D721Med (cell line): ENCODE measurements at places on chromosomes 1 and 21.

DNA sequence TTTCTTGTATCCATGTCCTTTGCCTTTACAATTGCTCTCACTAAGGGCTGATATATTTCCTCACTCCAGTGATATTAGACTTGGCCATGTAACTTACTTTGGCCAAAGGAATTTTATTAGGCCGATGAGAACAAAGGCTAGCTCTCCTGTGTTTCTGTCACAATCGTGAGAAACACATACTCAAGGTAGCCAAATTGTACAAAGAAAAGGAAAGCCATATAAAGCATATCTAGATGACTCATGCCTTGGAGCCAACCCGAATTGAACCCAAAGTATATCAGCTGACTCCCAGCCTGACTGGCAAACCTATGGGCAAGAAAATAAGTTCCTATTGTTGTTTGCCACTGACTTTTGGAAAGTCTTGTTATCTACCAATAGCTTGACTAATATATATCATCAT lies 371.7 kb upstream of the LRRC7 start:
- DNase-seq: no peak

DNA sequence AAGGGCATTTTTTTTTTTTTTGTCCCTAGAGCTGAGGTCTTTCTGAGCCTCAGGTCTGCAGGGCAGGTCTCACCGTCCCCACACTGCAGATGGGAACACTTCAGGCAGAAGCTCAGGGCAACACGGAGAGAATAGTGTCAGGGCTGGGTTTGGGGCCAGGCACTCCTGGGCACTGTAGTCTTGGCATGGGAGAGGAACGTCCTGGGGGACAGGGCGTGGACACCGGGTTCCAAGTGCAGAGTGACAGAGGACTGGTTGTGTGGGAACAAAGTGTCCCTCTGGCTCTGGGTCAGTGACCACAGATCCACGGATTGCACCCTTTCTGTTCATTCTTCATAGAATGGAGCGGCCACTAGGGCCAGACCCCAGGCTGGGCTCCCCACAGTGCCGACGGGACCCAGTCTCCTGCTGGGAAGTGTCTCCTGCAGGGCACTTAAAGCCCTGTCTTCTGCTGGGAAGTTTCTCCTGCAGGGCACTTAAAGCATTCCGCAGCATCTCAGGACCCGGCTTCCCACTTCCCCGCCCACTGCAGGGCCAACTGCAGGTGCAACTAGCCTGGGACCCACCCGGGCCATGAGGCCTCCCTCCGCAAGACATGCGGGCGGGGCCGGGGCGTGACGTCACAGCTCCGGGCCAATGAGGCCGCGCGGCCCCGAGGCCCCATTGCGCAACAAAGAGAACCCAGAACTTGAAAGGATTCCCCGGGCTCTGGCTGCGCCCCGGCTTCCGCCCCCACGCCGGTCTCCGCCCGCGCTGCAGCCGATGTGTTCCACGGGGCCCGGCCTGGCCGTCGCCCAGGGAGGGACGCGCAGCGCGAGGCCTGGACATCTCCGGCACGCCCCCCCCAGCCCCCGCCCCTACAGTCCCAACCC lies 1.2 kb downstream of the GPR153 start:
- DNase-seq: no peak

GRCh38 chr1:112514901-112515300 lies 6.1 kb downstream of the WNT2B start:
- no peak for DNase-seq

GRCh38 chr1:212070720-212071302 lies 35.3 kb downstream of the DTL start:
- DNase-seq: peak; percentile 22

DNA sequence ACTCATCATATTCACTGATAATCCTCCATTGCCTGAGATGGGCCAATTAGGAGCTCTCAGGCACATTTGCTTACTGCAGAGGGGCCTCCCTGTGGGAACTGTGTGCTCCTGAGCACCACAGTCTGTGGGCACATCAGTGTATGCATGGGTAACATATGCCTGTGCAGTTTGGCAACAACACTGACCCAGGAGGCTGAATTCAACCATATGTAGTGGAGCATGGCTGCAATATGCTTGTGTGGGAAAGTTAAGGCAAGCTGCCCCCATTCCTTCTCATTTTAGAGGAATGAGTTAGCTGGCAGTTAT lies 11.8 kb upstream of the FMOD start:
- no peak for DNase-seq

DNA sequence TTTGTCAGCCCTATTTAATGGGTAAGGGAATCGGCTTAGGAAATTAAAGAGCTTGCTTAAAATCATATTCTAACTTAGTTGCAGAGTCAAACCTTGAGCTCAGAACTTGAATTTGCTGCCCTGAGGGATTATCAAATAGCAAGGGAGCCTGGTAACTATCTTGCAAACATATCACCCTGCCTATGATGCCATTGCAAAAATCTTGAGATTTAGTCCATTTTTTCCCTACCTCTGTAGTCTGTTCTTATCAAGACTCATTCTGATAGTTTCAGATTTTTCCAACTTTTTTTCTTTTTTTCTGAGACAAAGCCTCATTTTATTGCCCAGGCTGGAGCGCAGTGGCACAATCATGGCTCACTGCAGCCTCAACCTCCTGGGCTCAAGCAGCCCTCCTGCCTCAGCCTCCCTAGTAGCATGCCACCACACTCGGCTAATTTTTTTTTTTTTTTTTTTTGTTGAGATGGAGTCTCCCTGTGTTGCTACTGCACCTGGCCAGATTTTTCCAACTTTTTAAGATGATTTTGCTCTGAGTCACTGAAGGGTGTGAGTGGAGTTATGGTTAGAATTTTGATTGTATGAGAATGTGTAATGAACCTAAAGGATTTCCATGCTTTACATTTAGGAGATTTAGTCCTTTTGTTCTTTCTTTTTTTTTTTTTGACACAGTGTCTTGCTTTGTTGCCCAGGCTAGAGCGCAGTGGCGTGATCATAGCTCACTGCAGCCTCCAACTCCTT lies 12.2 kb downstream of the SARS1 start:
- DNase-seq: no peak

- DNase-seq: peak; percentile 46
These were observed 430 bp upstream of the ACBD3 start for GRCh38 chr1:226187019-226187322.

DNA sequence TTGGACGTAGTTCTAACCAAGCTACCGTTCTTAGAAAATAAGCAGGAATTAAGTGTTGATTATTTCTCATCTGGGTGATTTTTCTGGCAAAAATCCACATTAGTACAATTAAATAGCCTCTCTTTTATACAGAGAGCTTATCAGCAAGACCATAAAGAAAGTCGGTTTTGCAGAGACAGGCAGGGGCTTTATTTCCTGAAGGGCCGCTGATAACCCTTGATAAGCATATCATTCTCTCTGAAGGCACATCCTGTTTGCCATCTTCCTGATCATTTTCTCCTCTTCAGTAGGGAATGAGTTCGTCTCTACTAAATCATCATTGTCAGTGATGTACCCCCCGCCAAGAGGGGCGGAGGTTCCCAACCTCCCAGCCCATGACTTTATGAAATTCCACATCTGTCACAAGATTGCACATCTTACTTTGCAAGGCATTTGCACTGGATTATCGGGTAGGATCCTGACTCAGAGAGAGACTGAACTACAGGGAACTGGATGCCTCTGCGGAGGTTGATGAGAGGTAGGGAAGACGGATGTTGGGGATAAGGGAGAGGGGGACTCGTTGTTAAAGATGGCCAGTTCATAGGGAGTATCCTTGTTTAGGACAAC lies 115.7 kb downstream of the KCNJ6 start:
- DNase-seq: no peak

- no peak for DNase-seq
These were observed 35.7 kb upstream of the ZZZ3 start for GRCh38 chr1:77718181-77718580.

DNA sequence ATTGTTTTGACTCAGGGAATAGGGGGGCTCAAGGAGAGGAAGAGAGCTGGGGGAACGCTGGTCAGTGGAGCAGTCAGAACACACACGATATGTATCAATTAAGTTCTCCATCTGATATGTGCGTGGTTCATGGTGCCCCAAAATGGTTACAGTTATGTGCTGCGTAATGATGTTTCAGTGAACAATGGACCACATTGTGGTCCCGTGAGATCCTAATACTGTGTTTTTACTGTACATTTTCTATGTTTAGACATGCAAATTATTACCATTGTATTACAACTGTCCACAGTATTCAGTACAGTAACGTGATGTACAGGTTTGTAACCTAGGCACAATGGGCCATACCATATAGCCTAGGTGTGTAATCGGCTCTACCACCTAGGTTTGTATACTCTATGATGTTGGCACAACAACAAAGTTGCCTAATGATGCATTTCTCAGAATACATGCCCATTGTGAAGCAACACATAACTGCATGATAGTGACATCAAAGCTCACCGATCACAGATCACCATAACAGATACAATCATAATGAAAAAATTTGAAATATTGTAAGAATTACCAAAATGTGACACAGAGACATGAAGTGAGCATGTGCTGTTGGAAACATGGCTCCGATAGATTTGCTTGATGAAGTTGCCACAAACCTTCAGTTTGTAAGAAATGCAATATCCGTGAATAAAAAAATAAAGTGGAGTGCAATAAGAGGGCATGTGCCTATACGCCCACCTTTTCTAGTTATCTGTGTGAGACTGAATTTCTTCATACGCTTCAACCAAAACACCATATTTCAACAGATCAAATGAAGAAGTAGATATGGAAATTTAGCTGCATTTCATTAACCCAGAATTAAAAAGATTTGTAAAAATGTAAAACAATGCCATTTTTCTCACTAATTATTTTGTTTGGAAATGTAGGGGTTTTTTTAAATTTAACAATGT lies 14.8 kb upstream of the TMEM54 start:
- DNase-seq: no peak

GRCh38 chr1:90325168-90325567 lies 330.3 kb downstream of the ZNF326 start:
- no peak for DNase-seq

- no peak for DNase-seq
These were observed 7.9 kb downstream of the TINAGL1 start for GRCh38 chr1:31583995-31584868.

DNA sequence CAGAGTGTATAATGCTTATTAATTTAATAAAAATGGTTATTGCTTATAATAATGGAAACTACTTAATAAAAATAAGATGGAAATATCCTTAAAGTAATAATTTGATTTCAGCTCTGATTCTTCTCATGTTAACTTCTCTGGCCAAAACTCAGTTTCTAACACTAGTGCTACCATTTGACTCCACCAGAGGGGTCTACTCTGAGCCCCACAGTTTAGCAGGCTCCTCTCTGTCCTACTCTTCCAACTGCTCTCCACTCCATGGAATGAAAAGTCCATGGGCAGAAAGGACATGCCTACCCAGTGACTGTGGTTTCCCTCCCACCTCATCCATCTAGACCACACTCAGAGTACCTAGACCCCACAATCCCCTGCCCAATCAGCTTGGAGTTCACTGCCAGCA lies 489.1 kb upstream of the CAMK1G start:
- no peak for DNase-seq

DNA sequence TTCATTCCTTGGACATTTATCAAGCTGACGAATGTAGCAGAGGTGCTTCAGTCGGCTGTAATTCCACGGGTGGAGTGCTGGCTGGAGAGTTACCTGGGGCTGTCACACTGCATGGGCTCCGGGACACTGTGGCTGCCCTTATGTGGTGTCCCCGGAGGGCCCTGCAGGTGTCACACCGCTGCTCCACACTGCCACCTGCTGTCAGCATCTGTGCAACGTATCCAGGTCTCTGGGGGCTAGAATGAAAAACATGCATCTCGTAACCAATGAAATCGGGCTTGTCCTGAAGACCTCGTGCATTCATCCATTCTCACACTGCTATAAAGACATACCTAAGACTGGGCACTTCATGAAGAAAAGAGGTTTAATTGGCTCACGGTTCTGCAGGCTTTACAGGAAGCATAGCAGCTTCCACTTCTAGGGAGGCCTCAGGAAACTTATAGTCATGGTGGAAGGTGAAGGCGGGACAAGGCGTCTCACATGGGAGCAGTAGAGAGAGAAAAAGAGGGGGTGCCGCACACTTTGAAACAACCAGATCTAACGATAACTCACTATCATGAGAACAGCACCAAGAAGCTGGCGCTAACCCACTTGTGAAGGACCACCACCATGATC lies 46.7 kb upstream of the PCBP3 start:
- peak; percentile 84 for DNase-seq

DNA sequence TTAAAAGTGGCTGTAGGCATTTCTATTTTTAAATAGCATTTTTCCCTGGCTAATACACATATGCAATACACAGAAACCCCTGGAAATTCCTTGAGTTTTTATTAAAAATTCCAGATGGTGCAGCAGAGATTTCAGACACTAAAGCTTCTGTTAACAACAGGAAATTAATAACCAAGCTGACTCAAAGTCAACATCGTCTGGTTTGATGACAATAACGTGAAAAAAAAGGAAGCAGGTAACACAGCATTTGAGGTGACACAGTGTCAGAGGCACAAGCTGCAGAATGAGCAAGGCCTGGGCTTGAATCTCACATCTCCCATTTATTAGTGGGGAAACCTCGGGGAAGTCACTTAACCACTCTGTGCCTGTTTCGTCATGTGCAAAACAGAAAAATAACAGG lies 64.6 kb upstream of the GJB5 start:
- no peak for DNase-seq

DNA sequence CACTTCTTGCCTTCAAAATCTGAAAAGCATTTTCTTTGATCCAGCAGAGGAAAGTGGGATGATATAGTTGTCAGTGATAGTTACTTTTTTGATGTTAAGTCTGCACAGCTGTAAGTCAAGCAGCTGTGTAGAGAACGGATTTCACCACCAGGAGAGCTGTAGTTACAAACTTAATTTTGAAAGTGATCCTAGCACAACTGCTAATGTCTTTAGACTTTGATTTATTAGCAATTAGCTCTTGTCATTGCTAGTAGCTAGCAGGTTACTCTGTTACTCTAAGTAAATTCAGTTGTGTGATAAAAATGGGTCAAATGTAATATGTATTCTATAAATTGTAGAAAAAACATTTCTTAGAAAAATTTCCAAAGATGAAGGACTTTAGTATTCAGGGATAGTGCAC lies 46.0 kb downstream of the ALG6 start:
- DNase-seq: no peak

GRCh38 chr1:165468253-165468652 lies 23.3 kb upstream of the RXRG start:
- no peak for DNase-seq

- no peak for DNase-seq
These were observed 79.0 kb upstream of the SYT6 start for GRCh38 chr1:114232691-114233090.

DNA sequence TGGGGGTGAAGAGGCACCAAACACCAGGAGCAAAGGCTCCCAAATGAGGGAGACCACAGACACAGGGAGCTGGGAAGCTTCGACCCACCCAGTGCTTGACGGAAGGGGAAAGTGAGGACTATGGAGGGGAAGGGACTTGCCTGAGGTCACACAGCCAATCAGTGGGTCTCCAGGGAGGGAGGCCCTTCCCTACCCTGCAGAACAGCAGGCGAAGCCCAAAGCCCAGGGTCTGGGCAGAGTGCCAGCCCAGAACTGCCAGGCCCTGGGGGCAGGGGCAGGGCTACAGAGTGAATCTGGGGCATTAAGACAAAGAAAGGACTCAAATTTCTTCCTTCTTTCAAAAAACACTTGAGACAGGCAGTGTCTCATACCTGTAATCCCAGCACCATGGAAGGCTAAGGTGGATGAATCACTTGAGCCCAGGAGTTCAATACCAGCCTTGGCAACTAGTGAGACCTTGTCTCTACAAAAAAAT lies 45.5 kb upstream of the ECE1 start:
- no peak for DNase-seq

- no peak for DNase-seq
These were observed 3.6 kb downstream of the IER5 start for GRCh38 chr1:181092056-181092455.

- DNase-seq: no peak
These were observed 594.2 kb upstream of the ADAMTS5 start for GRCh38 chr21:27561116-27561515.

- DNase-seq: no peak
These were observed 20.5 kb upstream of the CAPZB start for GRCh38 chr1:19505693-19506457.
